ENCODE measurements at places on chromosomes 11 and 22. TPM values are rescaled to one million over a fixed set of nuclear protein-coding genes. Genes with fewer than 3 reads are reported as not detected.
A peak's percentile ranks its signal among the peaks of the same experiment; 100 is the strongest.

DNA sequence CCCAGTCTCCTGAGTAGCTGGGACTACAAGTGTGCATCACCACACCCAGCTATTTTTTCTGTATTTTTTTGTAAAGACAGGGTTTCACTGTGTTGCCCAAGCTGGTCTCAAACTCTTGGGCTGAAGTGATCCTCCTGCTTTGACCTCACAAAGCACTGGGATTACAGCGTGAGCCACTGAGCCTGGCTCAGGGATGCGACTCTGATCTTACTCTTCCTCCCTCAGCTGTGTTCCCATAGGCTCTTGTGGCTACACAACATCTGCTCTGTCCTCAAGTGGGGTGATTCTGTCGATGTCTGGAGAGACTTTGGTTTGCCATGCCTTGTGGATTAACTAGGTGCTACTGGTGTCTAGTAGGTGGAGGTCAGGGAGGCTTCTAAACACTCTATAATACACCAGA, 127.0 kb upstream of the SERPIND1 start:
- DNase-seq = no peak

Gene FAR1
- total RNA-seq = 46.1 TPM

DNA sequence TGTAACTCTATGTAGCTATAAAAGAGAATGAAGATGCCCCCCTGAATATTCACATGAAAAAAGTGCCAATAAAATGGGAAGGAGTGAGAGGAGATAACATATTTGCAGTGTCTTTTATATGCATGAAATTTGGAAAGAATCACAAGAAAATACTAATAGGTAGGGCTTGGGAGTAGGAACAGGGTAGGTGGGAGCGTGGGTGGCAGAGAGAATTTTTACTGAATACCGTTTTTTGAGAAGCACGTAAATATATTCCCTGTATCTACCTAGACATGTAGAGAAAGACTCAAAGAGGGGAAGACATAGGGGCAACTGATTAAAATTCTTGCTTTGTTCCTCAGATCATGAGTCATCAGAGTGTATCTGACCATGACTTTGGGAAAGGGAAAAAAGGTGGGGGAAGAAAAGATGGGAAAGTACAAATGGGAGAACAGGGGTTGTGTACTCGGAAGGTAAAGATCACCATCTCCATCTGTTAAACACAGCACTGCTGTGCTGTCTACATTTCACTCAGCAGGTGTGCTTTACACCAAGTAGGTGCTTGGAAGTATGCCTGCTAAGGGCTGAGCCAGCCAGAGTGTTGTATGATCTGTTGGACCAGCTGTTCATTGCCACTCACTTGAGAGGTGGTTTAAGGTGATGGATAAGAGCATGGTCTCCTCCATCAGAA, 16.0 kb downstream of the PRR5L start:
- DNase-seq = no peak

DNA sequence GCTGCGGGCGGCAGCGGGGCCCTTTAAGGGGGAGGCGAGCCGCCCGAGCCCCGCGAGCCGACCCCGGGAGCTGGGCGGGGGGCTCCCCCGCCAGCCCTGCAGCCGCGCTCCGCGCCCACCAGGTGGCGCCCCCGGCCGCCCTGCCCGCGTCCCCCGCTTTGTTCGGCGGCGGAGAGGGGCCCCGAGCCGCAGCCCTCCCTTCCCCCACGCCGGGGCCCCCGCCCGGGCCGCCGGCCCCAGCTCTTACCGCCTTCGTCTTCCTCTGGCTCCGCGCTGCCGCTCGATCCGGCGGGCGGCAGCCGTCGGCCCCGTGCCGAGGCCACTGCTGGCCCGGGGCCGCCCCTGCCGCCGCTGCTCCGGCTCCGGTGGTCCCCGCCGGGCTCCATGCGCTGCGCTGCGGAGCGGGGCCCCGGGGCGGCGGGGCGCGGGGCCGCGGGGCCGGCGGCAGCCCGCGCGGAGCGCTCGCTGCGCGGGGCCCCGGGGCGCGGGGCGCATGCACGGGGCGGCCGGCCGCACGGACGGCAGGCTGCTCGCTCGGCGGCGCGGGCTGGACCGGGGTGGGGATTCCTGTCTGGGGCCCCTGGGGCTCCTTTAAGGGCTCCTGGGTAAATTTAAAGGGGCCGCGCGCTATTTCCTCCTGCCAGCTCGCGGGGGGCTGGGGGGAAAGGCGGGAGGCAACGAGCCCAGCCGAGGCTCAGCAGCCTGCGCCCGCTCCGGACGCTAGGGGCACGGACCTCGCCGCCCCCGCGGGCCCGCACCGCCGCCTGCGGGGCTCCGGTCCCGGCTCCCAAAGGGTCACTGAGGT, at the start of gene ZFTA:
TSS of gene ZFTA (minus strand) at position 539 of the 805 bp plus-strand sequence. CDS start at position 386, 153 bp downstream.
- DNase-seq = no peak

- DNase-seq = no peak
Measured at GRCh38 chr11:123573286-123573685, 81.1 kb downstream of the SCN3B start.

DNA sequence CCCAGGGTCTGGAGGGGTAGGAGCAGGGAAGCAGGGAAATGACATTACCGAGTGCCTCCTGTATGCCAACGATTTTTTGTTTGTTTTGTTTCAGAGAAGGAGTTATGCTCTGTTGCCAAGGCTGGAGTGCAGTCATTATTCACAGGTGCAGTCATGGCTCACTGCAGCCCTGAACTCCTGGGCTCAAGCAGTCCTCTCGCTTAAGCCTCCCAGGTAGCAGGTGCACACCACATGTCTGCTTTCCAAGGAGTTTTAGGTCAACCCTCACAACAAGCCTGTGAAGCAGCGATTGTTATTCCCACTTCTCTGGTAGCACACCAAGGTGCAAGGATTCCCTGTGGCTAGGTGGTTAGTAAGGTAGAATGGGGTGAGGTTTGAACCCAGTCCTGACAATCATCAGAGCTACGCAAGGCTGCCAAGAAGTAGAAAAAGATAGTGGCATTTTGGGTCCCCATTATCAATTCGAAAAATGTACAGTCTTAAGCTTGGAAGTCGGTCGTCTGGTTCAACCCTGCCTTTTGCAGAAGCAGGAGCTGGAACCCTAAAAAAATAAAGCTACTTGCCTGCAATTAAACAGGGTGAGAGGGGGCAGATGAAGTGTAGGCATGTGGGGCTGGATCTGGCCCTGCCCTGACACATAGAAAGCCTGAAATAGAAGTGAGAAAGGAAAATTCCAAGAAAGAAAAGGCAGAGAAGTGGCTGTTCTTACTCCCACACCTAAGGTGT, 9.1 kb downstream of the UCP3 start:
- DNase-seq = no peak

GRCh38 chr11:96299155-96299888, 43.7 kb downstream of the MAML2 start:
- DNase-seq = no peak

GRCh38 chr11:110907629-110908028, 195.4 kb upstream of the ARHGAP20 start:
- no peak for DNase-seq

DNA sequence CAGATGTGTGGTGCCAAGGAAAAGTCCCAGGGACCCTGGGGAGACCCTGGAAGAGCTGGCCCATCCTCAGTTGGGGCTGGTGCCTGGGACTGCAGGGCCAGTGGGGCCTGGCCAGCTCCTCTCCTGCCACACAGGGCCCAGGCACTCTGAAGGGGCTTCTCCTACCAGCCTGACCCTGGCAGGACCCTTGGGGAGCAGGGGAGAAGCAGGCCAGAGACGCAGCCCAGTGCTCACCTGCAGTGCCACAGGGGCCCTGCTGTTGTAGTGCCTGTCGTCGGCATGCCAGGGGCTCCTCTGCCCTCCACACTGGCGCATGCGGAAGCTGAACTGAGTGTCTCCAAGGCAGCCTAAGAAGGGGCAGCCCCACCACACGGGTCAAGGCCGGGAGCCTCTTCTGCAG, 9.1 kb downstream of the DENND6B start:
- DNase-seq = no peak

Gene SELENOM
- total RNA-seq = 411 TPM

Gene GAS2
- 0.96 TPM for total RNA-seq

Gene SYT13
- 0.29 TPM for total RNA-seq

DNA sequence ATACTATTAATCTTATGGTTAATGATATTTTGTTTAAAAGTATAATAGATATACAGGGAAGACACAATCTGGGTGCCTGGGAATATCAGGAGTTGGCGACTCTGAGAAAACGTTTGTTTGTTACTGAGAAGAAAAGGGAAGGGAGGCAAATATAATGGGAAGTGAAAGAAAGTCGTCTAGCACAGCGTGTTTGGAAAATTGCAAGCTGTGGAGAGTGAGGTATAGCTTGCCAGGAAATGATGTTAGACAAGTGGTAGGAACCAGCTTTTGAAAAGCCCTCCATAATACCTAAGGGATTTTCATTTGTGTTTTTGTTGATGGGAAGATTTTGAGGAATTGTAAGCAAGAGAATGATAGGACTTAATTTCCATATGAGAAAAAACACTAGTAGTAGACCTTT, 322.2 kb downstream of the LUZP2 start:
- DNase-seq = no peak

Gene KRTAP5-1
- total RNA-seq = not detected

Gene HEPHL1
- total RNA-seq = not detected

- DNase-seq = no peak
Measured at GRCh38 chr11:76150141-76150540, 56.2 kb downstream of the WNT11 start.

DNA sequence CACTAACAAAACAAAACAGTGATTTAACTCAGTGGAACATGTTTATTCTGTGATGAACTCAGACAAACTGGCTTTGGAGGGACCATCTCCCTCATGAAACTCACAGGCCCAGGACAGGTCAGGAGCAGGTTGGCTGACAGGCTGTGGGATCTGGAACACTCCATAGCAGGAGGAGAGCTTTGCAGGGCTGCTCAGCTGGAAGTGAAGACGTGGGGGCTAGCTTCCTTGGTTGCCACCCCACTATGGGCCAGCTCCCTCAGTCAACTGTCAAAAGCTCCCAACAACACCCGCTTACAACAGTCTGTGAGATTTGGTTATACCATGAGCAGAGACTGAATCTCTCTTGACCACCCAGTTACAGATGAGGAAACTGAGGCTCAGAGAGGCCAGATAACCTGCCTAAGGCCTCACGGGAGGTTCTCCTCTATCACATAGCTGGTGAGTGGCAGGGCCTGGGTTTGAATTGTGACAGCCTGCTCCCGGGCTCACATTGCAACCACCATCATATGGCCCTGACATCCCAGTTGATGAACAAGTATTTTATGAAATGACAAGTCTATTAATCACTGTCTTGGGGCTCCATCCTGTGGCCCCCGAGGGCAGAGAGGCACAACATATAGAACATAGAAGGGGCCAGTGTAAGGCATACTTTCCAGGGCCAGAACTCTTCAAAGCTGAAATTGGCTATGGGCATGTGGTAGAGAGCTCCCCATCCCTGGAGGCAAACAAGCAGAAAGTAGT, 473.4 kb downstream of the MN1 start:
- no peak for DNase-seq

Gene WEE1
- total RNA-seq = 25.0 TPM

DNA sequence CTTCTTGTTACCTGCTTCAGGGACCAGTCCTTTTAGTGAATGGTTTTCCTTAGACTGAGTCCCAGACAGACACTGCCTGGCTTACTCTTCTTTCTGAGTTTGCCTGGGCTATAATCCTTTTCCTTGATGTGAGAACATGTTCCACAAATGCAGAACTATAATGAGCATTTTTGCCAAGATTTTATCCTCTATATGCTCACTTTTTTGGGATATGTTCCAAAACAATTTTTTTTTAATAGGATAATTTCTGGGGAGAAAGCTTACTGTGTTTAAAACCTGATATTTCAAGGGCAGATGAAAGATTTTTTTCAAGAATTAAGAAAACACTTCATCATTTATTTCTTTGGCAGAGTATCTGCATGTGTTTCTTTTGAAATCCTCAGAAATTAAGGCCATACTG, 110.0 kb upstream of the TENM4 start:
- DNase-seq = no peak

DNA sequence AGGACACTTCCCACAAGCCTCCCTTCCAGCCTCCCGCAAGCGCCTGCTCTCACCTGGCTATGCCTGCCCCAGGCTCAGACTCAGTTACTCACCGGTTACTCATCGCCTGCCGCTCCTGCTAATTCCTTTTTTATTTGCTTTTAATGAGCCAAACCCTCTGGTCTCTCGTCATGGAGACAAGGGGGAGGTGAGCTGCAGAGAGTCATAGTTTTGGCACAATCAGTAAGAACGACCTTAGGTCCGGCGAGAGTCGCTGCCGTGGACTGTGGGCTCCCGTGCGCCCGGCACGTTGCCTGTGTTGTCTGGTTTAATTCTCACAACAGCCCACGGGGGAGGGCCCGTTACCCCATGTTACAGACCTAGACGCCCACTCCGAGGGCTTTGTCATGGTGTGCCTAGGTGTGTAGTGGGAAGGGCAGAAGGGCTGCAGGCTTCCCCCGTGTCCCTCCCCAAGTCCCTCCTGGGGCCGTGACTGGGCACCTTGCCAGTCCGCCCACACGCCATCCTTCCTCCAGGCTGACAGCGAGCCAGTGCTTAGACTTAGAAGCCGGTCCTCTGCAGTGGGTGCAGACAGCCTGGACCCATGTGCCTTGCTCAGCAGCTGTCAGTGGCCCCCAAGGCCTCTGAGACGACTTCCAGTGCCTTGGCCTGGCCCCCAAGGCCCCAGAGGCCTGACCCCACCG, 42.2 kb downstream of the WNT7B start:
- DNase-seq = peak; percentile 62

Data from breast epithelium (tissue), 4 donors.